ENCODE measurements at places on chromosomes 13 and 19. TPM values are rescaled to one million over a fixed set of nuclear protein-coding genes. Genes with fewer than 3 reads are reported as not detected.
A peak's percentile ranks its signal among the peaks of the same experiment; 100 is the strongest.

DNA sequence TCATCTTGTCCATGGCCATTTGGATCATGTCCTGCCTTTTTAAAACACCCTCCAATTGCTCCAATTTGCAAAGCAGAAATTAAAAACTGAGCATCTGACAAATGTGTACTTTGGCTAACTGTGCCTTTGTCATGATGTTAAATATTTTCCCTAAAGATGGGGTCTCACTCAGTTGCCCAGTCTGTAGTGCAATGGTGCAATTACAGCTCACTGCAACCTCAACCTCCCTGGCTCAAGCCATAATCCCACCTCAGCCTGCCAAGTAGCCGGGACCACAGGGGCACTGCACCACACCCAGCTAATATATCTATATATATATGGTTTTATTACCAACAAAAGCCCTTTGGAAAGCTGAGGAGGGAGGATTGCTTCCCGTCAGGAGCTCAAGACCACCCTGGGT lies 782.7 kb downstream of the UQCRFS1 start:
- DNase-seq: no peak

DNA sequence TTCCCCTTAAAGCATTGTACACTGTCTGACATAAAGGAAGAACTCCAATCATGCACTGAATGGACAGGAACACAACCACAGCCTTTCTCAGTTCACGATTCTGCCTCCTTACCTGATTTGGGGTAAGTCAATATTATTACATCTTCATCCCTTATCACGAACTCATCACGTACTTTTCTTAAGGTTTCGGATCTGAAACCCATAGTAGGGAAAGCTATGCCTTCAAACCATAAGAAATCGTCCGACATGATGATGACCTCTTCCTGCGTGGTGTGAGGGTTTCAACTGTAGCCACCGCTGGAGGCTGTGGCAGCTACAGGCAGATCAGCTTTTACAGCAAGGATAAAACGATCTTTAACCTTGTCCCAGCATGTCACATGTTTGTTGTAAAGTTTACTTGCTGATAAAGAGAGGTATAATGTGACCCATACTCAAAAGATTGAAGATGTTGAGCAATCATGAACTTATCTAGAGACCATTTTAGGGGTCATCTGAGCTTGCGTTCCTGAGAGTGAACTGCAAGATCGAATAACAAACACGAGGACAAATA lies at the start of gene SULT2A1:
SULT2A1 (minus strand) TSS at position 306 of the 550 bp plus-strand sequence; CDS start at position 248, 58 bp downstream.
- DNase-seq: no peak

DNA sequence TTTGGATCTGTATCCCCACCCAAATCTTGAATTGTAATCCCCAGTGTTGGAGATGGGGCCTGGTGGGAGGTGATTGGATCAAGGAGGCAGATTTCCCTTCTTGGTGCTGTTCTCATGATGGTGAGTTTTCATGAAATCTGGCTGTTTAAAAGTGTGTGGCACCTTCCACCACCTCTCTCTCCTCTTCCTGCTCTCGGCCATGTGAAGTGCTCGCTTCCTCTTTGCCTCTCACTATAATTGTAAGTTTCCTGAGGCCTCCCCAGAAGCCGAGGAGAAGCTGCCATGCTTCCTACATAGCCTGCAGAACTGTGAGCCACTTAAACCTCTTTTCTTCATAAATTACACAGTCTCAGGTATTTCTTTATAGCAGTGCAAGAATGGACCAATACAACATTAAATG lies 15.7 kb downstream of the COMMD6 start:
- no peak for DNase-seq

GRCh38 chr13:110509478-110509926 lies 52.0 kb downstream of the RAB20 start:
- no peak for DNase-seq

- no peak for DNase-seq
Measured at GRCh38 chr19:5261156-5261890, 79.3 kb downstream of the PTPRS start.

DNA sequence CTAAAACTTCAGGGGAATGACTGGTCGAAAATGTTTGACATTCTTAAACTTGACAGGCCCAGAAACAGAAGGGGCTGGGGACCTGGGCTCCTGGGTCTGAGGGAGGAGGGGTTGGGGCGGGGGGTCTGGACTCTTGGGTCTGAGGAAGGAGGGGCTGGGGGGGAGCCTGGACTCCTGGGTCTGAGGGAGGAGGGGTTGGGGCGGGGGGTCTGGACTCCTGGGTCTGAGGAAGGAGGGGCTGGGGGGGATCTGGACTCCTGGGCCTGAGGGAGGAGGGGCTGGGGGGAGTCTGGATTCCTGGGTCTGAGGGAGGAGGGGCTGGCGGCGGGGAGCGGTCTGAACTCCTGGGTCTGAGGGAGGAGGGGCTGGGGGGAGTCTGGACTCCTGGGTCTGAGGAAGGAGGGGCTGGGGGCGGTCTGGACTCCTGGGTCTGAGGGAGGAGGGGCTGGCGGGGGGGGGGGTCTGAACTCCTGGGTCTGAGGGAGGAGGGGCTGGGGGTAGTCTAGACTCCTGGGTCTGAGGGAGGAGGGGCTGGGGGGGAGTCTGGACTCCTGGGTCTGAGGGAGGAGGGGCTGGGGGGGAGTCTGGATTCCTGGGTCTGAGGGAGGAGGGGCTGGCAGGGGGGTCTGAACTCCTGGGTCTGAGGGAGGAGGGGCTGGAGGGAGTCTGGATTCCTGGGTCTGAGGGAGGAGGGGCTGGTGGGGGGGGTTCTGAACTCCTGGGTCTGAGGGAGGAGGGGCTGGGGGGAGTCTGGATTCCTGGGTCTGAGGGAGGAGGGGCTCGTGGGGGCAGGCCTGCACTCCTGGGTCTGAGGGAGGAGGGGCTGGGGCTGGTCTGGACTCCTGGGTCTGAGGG lies 5.5 kb upstream of the KLK6 start:
- no peak for DNase-seq

GRCh38 chr19:41367848-41368301 lies 3.9 kb upstream of the B9D2 start:
- no peak for DNase-seq

- DNase-seq: no peak
Measured at GRCh38 chr19:28126135-28126898, 1086.6 kb downstream of the UQCRFS1 start.

DNA sequence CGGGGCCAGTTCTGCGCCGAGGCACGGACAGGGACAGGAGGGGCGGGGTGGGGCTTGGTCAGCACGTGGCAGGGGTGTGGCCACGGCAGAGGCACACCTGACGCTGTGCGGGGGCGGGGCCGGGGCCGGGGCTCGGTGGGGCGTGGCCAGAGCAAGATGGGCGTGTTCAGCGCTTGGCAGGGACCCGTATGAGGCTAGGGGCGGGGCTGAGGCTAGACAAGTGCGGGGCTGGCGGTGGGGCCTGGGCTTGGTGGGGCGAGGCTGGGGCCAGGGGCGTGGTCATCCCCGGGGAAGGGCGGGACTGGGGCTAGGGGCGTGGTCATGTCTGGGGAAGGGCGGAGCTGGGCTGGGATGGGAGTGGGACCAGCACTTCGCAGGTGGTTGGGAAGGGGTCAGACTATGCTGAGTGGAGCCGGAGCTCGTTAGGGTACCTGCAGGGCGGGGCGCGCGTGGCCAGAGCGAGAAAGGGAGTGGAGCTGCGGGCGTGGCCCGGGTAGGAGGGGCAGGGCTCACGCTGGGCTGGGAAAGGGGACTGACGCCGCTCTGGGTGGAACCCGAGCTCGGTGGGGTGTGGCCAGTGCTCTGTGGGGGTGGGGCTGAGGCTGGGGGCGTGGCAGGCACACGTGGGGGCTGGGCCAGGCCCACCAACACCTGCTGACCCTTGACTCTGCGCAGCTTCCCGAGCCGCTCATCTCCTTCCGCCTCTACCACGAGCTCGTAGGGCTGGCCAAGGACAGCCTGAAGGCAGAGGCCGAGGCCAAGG lies 12.8 kb downstream of the POLR2E start:
- DNase-seq: peak; percentile 50

- DNase-seq: no peak
Measured at GRCh38 chr19:57559008-57559403, 657 bp downstream of the ZNF550 start.

GRCh38 chr19:46480415-46480814 lies 9.1 kb upstream of the PNMA8A start:
- no peak for DNase-seq

DNA sequence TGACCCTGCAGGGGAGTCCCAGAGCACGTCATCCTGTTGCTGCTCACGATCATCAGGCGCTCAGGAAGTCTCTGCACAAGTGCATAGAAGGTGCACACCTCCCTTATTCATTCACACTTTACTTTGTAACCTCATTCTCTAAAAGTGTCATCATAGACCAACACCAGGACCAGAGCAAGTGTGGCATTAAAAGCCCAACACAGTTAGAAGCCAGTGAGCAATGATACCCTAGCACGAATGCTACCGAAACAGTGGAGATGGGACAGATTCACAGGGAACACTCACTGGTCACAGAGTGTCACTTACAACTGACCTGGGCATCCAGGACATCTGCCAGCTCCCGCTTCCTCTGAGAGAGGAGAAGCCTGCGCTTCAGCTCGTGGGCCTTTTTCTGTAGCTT lies 17.0 kb downstream of the HAUS8 start:
- no peak for DNase-seq

GRCh38 chr13:59776924-59777690 lies 386.6 kb downstream of the DIAPH3 start:
- DNase-seq: no peak

DNA sequence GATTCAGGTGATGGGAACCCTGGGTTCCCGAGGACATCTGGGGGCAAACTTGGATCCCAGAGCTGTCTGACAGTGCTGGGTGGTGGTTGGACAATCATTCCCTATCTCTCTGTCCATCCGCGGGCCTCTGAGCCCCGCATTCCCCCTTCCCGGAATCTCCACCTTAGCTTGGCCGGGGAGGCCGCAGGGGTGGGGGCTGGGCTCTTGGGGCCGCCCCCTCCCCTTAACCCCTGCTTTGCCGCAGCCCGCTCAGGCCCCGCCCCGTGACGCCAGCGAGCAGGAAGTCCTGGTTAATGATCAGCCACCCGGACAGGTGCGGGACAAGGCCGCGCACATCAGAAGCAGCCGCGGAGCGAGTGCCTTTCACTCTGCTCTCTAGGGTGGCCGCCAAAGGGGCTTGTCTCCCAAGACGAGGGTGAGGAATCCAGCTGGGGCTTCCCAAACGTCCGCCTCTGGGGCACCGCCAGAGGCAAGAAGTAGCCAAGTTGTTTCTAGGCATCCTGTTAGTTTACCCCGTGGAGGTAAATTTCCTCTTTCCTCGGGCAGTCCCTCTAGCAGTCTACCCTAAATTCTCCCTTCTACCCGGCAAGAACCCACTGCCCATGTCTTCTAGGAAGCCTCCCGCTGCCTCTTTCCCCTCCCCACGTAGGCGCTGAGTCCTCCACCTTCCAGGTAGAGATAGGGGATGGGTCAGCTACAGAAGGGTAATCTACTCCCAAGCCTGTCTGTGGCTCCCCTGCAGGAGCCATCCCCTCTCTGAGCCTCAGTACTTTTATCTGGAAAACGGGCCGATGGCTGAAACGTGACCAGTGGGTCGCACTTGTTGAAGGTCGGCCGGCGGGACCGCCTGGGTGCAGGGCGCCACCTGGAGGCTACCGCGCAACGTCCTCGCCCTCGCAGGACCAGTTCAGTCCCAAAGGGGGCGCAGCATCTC lies 3.0 kb downstream of the IRF2BP1 start:
- peak; percentile 62 for DNase-seq

DNA sequence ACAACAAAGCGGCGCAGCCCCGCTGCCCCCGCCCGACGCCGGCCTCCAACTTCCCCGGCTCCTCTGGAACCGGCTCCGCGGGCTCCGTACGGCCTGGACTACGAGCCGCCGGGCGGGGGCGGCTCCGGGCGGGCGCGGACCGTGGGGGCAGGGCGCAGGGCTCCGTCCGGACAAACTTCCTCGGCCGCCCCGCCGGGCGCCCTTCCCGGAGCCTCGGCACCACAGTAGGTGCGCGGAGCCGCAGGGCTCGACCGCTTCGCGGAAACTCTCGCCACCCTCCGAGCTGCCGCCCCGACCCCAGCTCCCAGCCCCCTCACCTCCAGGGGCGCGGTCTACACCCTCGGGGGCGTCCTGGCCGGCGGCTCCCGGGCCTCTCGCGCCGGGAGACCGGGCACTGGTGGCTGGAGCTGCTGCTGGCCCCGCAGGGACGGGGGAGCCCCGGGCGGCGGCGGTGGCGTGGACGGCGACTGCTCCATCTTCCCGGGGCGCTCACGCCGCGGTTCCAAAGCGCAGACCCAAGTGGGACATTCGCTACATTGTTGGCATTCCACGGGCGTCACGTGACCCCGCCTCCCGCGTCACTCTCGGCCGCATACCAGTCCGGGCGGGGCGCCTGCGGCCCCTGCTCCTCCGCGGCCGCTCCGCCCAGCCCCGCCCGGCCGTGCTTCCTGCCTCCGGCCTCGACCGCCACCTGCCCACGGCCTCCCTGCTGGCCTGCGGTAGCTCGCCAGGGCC lies at the start of gene LATS2:
LATS2 (minus strand) TSS at position 558 of the 735 bp plus-strand sequence. CDS start 15,560 bp downstream, outside the sequence.
- DNase-seq: peak; percentile 93

DNA sequence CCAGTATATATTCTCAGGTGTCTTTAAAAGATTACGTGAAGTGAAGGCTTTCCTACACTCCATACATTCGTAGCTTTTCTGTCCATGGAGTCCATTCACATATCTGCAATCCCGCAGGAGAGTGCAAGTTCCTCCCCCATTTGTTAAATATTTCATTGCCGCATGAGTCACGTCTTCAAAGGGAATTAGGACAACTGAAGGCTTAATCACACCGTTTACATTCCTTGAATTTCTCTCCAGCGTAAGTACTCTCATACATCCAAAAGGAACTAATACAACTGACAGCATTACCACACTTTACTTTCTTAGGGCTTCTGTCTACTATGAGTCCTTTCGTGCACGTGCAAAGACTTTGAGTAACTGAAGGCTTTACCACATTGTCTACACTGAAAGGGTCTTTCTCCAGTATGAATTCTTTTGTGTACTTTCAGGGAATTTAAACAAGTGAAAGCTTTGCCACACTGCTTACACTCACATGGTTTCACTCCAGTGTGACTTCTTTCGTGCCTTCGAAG lies 29.0 kb upstream of the ZNF564 start:
- no peak for DNase-seq

- DNase-seq: no peak
Measured at GRCh38 chr13:27966641-27967202, 2.4 kb downstream of the CDX2 start.

- DNase-seq: no peak
Measured at GRCh38 chr19:51097166-51097738, 11.0 kb downstream of the CTU1 start.

DNA sequence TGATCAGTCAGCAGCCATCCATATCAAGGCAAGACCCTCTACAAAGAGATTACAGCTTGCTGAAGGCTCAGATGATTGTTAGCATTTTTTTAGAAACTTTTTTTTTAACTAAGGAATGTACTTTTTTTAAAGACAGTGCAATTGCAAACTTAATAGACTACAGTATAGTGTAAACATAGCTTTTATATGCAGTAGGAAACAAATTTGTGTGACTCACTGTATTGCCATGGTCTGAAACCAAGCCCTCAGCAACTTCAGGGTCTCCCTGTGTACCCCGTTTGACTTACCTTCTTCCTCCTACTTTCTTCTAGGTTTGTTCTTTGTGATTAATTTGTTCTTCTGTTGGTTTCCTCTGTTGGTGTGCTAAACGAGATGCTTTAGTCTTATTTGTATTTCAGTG lies 93.0 kb upstream of the TEX29 start:
- no peak for DNase-seq

THSD8 gene
- total RNA-seq: not detected

CEACAM21 gene
- not detected for total RNA-seq

NLRP4 gene
- not detected for total RNA-seq

B3GNT3 gene
- total RNA-seq: 0.13 TPM

DACH1 gene
- total RNA-seq: 1.0 TPM

SGTA gene
- 114 TPM for total RNA-seq

Measured in gastrocnemius medialis (tissue), 4 donors.